ELR (cell line): ENCODE measurements at places on chromosomes 7 and 10.

DNA sequence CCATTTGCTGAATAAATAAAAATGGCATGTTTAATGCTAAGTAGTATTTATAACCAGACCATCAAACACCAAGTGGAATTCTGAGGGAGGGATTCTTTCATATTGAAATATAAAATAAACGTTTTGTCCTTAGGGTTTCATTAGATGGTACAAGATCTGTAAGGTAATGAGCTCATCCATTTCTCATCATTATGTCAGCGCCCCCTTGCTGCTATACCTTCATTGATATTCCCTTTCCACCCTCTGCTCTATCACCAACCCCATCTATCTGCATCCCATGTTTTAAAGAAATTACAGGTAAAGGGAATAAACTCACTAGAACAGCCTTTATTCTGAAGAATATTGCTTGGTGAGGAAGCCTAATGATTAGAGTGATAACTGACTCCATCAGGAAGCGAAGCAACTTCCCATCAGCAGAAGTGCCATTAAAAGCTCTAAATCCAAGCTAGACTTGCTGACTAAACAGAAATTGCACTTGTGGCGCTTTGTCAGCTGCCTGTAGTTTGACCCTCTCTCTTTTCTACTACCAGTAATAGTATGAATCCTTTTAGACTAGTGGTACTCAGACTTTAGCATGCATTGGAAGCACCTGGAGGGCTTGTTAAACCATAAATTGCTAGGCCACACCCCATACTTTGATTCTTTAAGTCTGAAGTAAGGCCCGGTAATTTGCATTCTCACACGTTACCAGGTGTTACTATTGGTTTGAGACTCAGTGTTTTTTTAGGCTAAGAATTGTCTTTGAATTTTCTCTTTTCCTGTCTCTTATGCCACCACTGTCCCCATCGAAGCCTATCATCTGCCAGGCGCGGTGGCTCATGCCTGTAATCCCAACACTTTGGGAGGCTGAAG, 27.5 kb downstream of the ADD3 start:
- DNase-seq, result no peak

- peak; percentile 29 for DNase-seq
Measured at GRCh38 chr10:49164559-49165188, 23.5 kb downstream of the TMEM273 start.

DNA sequence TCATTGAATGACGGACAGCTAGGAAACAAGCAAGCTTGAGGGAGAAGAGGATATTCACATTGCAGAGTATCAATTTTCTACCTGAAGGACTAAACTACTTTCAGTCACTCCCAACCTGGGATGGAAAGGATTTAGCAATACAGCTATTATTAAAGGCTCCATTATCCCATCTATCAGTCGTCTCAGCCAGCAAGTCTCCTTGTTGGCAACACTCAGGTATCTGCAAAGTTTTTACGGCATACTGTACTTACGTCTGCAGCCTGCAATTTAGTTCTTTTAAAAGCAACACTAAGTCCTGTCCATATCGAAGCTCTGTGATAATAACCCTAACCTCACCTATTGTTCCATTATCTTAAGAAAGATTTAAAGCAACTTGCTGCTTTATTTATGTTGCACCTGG, 689.4 kb downstream of the PARD3 start:
- DNase-seq, result no peak

GRCh38 chr10:97278491-97278989, 13.9 kb downstream of the ARHGAP19 start:
- DNase-seq, result peak; percentile 82

DNA sequence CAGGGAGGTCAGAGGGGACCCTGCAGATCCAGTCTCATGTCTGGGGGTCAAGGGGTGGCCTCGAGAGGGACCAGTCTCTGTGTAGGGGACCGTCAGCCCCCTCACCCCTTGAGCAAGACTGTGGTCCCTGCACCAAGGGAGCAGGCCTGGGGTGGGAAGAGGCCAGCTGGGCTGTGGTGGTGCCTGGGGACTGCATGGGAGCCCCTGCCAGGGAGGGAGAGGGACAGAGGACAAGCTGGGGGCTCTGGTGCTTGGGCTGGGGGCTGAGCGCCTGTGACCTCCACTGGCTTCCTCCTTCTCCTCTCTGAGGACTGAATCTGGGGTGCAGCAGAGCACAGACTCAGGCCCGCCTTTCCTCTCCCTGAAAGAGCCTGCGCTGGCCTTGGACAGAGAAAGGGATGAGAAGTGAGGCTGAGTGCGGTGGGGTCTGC, 771 bp upstream of the PILRB start:
- DNase-seq, result no peak

GRCh38 chr7:140463111-140463510, 16.2 kb downstream of the MKRN1 start:
- no peak for DNase-seq

DNA sequence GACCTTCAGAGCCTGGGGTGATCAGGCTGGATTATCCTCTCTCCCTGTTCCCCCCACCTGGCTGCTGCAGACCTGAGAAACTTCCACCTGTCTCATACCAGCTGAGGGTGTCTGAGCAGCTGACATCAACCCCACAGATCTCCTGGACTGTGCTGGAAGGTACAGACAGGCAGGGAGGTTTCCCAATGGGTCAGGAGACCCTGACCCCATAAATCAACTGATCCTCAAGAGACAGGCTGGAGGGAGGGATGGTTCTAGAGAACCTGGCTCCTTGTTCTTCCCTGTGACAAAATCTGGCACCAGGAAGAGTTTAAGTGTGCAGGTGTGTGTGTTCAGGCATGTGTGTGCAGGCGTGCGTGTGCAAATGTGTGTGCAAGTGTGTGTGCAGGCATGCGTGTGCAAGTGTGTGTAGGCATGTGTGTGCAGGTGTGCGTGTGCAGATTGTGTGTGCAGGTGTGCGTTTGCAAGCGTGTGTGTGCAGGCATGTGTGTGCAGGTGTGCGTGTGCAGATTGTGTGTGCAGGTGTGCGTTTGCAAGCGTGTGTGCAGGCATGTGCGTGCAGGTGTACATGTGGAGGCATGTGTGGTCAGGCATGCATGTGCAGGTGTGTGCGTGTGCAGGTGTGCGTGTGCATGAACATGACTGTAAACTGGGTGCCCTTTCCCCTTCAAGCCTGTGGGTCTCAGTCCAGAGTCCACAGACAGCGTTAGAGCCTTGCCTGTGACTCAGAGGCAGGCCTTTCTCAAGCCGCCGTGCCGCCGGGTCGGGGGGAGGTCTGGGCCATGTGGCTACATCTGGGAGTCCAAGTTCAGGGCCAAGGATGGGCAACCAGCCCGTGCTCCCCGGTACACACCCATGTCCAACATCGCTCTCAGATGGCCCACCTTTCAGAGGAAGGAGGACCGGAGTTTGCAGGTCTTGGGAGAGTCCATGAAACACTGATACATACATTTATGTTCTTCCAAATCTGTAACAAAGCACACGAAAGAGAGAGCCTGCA, 50.1 kb upstream of the ELN start:
- DNase-seq, result no peak

GRCh38 chr7:55043691-55044370, 25.0 kb downstream of the EGFR start:
- DNase-seq, result no peak

GRCh38 chr10:35019041-35020024, 70.8 kb downstream of the CUL2 start:
- DNase-seq, result no peak

DNA sequence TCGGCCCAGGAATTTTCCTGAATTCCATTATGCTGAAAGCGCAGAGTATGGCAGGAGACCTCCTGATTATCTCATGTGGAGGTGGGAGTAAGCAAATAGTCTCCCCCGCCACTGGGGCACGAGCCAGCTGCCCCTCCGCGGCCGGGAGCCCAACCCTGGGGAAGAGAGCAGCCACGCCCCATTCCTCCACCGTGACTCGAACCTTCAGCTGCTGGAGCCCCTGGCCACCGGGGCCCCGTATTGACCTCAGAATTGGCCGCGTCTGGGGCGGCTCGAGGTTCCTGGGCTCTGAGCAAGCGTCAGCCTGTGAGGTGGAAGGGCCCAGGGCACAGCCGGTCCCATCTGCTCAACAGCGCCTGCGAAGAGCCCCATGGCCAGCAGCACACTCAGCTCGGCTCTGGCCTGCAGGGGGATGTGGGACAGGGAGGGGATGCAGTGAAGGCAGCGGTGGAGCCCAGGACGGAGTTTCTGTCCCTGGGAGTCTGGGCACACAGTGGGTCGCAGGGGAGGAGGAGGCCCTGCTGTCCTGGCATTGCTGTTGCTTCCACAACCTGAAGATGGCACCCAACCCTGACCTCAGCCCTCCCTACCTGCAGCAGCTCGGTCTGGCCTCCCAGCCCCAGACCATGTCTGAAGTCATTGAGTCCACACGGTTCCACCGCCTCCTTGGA, 97.8 kb downstream of the CHST15 start:
- peak; percentile 76 for DNase-seq

DNA sequence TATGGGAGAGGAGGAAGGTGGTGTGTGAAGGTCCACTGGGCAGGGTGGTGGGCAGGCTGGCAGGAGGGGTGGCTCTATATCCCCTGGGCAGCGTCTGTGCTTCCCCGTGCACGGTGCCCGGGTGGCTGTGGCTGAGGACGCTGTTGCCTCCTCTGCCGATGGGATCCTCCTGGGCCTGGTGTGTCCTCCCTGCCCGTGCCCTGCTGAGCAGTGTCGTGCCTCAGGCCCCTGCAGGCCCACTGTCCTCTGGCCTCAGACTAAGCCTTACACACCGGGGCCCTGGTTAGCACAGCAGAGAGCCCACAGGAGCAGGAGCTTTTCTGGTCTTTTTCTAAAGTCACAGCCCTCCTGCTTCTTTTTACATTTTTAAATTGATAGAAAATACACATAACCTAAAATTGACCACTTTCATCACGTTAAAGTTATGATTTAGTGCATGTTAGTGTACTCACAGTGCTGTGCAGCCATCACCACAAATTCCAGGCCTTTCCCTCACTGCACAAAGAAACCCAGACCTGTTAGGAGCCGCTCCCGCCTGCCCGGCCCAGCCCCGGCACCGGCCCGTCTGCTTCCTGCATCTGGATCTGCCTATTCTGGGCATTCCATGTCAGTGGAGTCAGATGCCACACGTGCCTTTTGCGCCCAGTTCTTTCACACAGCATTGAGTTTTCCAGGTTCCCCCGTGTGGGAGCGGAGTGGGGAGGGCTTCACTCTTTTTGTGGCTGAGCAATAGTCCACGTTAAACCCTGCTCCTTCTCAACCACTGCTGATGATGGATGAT, 19.4 kb downstream of the PFKFB3 start:
- peak; percentile 81 for DNase-seq

GRCh38 chr7:69359003-69359700, 239.1 kb upstream of the AUTS2 start:
- no peak for DNase-seq

- DNase-seq, result peak; percentile 83
Measured at GRCh38 chr7:84251277-84251781, 56.7 kb upstream of the SEMA3A start.

GRCh38 chr10:121455377-121455776, 142.9 kb downstream of the FGFR2 start:
- no peak for DNase-seq

- DNase-seq, result no peak
Measured at GRCh38 chr7:135257-135653, 57.1 kb upstream of the FAM20C start.

DNA sequence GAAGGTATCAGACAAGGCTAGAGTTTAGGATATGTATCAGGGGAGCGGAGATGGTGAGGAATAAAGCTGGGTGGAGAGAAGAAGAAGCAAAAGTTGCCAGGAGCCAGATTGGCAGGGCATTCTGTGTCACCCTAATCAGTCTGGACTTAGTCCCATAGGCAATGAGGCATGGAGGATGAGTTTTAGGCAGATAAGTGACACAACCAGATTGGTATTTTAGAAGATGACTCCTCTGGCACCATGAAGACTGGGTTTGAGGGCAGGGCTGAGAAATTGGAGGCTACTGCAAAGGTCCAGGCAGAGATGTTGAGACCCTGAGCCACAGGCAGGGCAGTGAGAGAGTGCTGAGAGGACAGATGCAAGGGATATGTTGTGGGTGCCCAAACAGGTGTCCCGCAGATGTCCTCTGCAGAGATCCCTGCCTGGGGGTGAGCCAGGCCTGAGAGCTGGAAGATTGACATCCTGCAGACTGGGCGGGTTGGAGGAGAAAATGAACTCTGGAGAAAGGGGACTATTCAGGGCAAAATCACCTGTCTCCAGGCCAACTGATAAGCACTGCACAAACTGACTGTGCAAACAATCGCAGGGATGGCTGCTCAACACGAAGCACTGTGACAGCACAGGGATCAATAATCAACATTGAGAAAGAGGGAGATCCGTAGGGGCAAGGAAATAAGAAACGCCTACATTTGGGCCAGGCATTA, 11.9 kb upstream of the HABP2 start:
- DNase-seq, result peak; percentile 17

DNA sequence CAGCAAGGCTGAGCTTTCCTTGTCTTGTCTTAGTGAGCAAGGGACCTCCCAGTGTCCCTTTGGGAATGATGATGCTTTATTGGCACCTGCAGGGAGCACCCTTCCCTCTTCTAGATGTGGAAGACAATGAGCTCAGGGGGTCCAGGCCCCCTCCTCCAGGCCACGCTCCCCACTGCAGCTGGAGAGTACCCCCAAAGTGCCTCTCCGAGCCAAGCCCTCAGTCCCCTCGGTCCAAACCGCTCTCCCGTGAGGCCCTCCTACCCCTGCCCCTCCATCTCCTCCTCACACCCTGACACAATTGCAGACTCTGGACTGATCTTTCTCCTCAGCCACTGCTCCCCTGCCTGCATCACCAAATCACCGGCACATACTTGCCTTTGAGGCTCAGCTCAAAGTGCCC, 16.7 kb downstream of the RBP3 start:
- no peak for DNase-seq

DNA sequence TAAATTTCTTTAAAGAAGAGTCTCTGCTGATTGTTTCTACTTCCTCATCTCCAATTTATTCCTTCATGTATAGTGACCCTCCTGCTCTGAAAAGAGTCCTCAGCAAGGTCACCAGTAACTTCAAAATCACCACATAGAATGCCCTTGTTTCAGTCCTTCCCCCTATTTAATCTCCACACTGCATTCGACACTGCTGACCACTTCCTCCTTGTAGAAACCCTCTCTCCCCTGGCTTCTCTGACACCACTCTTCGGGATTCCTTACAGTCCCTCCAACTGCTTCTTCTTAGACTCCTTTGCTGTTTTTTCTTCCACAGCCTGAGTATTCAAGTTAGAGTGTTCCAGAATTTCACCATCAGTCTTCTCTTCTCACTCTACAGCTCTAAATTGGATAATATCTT, 89.5 kb downstream of the VPS41 start:
- DNase-seq, result no peak

DNA sequence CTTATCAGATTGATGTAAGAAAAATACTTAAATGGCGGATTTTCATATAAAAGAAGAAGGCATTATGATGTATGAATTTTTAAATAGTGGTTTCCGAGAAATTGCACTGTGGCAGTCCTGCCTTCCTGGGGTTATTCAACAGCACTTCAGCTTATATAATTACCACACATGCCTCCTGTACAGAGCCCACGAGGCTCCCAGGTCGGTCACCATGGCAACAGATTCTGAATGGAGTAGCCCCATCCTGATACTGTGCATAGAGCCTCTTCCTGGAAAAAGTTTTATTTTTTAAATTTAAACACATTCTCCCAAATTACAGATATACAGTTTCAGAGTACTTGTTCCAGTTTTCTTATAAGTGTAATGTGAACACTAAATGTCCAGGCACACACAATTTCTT, 15.9 kb upstream of the ASB4 start:
- no peak for DNase-seq
